Stimulated activated CD8-positive, alpha-beta memory T cell treated with anti-CD3 and anti-CD28 coated beads, Interleukin-15, amount 100 ng/mL, for 4 hours (primary cell): ENCODE measurements at places on chromosomes 4 and X.

DNA sequence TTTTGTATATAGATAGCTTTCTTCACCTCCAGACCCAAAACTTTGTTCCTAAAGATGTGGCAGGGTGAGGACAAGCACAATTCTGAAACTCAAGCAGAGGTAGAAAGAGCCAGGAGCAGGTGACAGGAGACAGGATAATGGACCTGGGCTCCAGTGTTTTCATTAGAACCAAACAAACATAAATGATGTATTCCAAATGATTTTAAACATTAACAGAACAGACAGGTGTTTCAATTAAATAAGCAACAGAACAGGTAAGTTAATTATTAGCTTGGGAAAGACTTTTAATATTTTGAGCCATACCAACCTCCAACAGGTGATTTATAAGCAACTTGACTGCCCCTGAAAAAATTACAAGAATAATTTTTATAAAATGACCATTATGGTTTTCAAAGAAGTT lies 459.4 kb upstream of the LCORL start:
- no peak for DNase-seq

- DNase-seq = no peak
These were observed 50.2 kb upstream of the BCOR start for GRCh38 chrX:40147971-40148370.

- DNase-seq = no peak
These were observed 9.0 kb downstream of the PHKA1 start for GRCh38 chrX:72705111-72705510.

DNA sequence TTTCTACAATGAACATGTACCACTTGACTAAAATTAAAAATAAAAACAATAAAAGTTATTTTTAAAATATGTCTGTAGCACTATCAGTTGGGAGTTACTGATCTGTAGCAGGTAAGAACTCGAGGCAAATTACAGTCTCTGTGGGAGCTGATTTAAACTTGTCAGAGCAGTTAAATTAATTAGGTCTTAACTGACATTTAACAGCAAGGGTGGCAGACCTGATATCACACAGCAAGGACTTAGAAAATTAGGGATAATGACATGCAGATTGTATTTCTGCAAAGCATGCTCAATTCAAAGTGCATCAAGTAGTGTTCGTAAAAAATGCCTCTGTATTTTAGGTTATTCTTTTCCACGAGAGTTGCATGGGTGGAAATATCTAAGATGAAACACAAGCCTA lies 208.9 kb downstream of the SPATA18 start:
- no peak for DNase-seq

DNA sequence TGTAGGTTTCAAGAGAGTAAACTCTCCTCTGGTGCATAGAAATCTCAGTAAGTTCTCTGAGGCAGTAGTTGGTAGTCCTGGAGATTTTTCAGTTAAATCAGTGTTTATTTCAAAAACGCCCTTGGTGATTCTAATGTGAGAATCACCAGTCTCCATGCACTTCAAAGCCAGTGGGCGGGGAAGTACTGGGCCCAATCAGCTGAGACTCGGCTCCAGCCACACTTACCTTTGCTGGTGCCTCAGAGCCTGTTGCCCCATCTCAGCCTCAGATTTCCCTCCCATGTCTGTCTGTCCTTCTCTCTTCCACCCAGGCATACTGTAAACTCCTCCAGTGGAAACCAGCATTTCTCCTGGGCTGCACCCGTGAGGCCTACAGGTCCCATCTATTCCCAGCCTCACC lies 7.4 kb upstream of the MGST2 start:
- DNase-seq = no peak

GRCh38 chr4:3069661-3070199 lies 4.6 kb downstream of the HTT-AS start:
- no peak for DNase-seq

- no peak for DNase-seq
These were observed 32.4 kb downstream of the MAGEC1 start for GRCh38 chrX:141936080-141936479.

DNA sequence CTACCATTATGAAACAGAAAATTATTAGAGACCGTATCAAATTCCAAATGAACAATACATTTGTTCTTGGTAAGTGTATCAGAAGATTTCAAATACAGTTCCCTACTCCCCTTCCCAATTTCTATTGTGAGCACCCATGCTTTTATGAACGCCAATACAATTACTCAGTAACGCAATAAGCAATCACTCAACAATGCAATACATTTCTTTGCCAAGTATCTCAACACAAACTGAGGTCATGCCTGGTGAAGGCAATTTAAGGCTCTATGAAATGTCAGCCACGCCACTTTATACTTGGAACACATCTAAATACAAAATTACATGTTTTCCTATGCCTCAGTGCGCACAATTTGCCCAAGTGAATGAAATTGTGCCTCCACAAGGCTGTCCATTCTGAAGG lies 712 bp downstream of the PNPLA4 start:
- DNase-seq = no peak

- DNase-seq = no peak
These were observed 1.2 kb downstream of the RPGR start for GRCh38 chrX:38326086-38326485.

DNA sequence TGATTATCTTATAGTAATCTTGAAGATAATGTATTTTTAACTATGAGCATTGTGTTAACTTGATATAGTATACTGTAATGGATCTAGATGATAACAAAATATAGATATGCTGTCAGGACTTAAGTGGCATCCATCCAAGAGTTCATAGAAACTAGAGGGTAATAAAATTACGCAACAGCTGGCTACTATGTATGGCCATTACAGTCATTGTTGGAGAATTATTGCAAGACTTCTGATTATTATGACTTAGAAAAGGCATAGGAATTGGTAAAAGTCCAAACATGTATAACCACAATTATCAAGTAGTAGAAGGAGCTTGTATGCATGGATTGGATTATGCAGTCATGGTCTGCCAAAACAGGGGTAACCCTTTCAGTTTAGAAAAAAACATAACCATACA lies 9.5 kb downstream of the OGT start:
- DNase-seq = no peak

DNA sequence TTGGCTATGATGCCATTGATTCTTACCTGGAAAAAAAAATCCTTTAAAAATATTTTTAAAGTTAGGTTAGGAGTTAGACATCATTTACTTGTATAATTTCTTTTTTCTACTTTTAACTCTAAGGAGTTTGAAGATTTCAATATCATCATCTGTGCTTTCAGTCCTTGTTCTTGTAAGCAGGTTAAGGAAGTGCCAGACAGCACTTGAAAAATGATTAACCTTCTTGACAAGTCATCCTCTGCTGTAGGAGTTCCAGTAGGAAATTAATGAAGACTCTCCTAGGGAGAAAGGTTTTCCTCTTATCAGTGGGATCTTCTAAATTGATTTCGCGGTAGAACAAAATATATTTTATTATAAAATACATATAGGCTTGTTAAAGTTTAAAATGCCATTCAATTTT lies 29.1 kb upstream of the ANAPC4 start:
- no peak for DNase-seq

GRCh38 chr4:42638993-42639392 lies 17.9 kb downstream of the ATP8A1 start:
- DNase-seq = no peak

GRCh38 chr4:105650190-105650589 lies 58.3 kb downstream of the INTS12 start:
- no peak for DNase-seq
